ENCODE measurements at places on chromosomes 16 and 17.

DNA sequence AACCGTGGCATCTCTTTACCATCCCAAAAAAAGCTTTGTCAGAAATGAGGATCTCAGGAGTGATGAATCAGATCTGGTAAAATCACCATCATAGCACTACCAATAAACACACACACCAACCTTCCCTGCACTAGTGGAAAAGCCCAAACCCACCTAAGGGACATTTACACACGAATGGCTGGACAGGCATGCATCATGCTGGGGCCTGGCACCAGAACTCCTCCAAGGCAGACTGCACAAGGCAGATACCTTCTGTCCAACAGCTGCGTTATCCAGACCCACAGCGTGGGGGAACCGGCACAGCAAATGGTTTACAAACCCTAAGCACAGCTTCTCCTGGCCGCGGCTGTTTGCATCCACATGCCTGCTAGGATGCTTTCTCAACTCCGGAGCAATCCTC, 2.8 kb downstream of the ASIC2 start:
- H3K36me3 ChIP-seq: no peaks in the 10 kb centered on the region
- no peaks in the 10 kb centered on the region for H3K4me1 ChIP-seq
- no peak overlapping the region for H3K27ac ChIP-seq
- no peak overlapping the region for H3K4me3 ChIP-seq
- no peak for DNase-seq

DNA sequence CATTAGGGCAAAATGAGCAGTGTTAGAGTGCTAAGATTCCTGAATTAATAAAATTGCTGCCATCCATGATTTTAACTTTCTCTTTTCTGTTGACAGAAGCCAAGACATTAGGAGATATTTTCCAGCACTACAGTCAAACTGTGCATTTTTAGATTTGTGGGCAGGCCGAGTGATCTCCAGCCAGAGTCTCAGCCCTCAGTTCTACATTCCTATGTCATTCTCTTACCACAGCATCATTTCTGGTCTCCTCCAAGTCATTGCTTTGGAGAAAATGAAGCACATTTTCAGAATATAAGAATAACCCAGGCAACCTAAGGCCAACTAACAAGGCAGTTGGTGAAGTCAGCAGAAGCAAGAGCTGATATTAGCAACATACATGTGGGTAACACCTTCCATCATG, 74.6 kb upstream of the NUDT7 start:
- H3K4me3 ChIP-seq: no peak overlapping the region
- no peak overlapping the region for H3K27ac ChIP-seq
- H3K36me3 ChIP-seq: no peaks in the 10 kb centered on the region

- peak; percentile 70 for DNase-seq
- H3K4me3 ChIP-seq: peak overlapping the region; percentile 11
- no peak overlapping the region for H3K27ac ChIP-seq
- peaks cover 19% of the 10 kb centered on the region for H3K27me3 ChIP-seq
- H3K4me1 ChIP-seq: no peaks in the 10 kb centered on the region
- H3K36me3 ChIP-seq: no peaks in the 10 kb centered on the region
Measured at GRCh38 chr16:15857724-15858560, 1.1 kb upstream of the MYH11 start.

DNA sequence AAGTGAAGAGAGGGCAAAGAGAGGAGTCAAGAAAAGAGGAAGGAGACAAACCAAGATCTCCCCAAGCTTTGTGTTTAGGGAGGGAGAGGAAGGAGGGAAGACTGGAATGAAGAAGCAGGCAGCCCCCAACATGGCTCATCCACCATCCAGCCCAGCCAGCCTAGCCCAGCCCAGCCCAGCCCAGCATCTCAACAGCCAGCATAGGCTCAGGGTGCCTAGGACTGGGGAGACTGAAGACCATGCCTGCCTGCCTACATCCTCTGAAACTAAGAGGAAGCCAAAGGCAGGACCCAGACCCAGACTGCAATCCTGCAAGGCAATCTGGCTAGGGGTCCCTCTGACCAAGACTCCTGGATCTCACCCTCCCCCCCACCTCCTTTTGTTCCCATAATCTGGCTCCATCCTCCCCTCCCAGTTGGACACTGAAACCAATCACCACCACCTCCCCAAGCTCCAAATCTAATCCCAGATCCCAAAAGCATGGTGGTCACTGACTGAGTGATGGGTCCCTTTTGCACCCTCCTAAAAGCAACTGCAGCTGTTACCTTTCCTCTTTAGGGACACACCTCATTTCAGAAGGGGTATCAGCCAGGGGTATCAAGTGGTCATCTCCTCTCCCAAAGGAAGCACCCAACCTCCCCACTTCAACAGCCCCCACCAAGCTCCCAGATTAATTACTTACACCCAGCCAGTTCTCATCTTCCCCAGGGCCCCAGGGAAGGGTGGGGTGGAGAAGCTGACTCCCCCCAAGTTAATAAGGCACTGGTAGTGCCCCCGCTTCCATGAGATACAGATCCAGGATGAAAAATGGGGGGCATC, 1.2 kb downstream of the HDAC5 start:
- H3K36me3 ChIP-seq: no peaks in the 10 kb centered on the region
- no peaks in the 10 kb centered on the region for H3K27me3 ChIP-seq
- peaks cover 15% of the 10 kb centered on the region for H3K4me1 ChIP-seq

GRCh38 chr17:74182041-74182723, 21.3 kb upstream of the RPL38 start:
- no peaks in the 10 kb centered on the region for H3K36me3 ChIP-seq
- H3K4me3 ChIP-seq: no peak overlapping the region
- no peaks in the 10 kb centered on the region for H3K27me3 ChIP-seq
- H3K4me1 ChIP-seq: no peaks in the 10 kb centered on the region

DNA sequence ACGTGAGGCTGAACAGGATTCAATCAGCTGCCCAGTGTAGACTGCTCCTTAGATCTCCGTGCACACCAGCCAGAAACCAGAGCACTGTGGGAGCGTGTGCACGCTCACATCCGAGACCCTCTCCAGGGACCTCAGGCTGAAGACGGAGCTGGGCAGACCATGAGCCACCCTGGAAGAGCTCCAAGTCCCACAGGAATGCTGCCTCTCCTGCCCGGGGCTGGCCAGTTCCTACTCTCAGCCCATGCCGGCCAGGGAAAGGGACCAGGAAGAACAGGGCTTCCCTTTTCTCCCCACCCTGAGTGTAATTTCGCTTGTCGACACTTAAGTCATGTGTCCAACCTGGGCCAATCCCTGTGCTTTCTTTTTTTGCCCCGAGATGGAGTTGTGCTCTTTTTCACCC, 6.9 kb downstream of the ALYREF start:
- no peak overlapping the region for H3K27ac ChIP-seq
- no peak overlapping the region for H3K4me3 ChIP-seq
- DNase-seq: no peak
- no peaks in the 10 kb centered on the region for H3K27me3 ChIP-seq

- H3K4me1 ChIP-seq: peaks cover 2% of the 10 kb centered on the region
- no peak overlapping the region for H3K27ac ChIP-seq
- peak; percentile 61 for DNase-seq
- H3K27me3 ChIP-seq: no peaks in the 10 kb centered on the region
- H3K36me3 ChIP-seq: no peaks in the 10 kb centered on the region
Measured at GRCh38 chr17:47310186-47310733, 13.5 kb upstream of the EFCAB13 start.

GRCh38 chr16:20430948-20431347, 20.4 kb upstream of the ACSM2A start:
- H3K27ac ChIP-seq: no peak overlapping the region
- no peak overlapping the region for H3K4me3 ChIP-seq
- DNase-seq: no peak
- no peaks in the 10 kb centered on the region for H3K27me3 ChIP-seq
- no peaks in the 10 kb centered on the region for H3K4me1 ChIP-seq
- H3K36me3 ChIP-seq: no peaks in the 10 kb centered on the region

- H3K27me3 ChIP-seq: no peaks in the 10 kb centered on the region
- no peaks in the 10 kb centered on the region for H3K36me3 ChIP-seq
- H3K27ac ChIP-seq: no peak overlapping the region
- peaks cover 12% of the 10 kb centered on the region for H3K4me1 ChIP-seq
- no peak overlapping the region for H3K4me3 ChIP-seq
Measured at GRCh38 chr17:36814958-36815357, 122.3 kb upstream of the LHX1 start.

GRCh38 chr16:72858665-72859493, 189.0 kb downstream of the ZFHX3 start:
- H3K36me3 ChIP-seq: no peaks in the 10 kb centered on the region
- no peak overlapping the region for H3K4me3 ChIP-seq
- no peaks in the 10 kb centered on the region for H3K4me1 ChIP-seq
- no peak overlapping the region for H3K27ac ChIP-seq
- H3K27me3 ChIP-seq: no peaks in the 10 kb centered on the region

DNA sequence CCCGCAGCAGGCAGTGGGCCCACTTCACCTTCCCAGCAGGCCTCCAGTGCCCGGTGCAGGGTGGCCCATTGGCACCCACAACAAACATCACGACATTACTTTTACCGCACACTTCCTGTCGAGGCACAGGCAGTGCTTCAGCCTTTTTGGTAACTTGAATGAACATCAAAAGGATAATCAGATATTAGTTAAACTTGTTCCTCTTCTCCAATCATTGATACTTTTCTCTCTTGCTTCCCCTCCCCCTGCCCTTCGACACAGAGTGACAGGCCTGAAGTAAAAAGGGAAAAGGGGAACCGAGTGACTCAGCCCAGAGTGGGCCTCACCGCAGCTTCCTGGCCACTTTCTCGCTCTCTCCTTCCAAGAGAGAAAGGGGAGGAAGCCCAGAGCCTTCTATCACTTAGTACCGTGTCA, 507.0 kb downstream of the MAF start:
- peaks cover 2% of the 10 kb centered on the region for H3K4me1 ChIP-seq
- no peak overlapping the region for H3K4me3 ChIP-seq
- H3K36me3 ChIP-seq: no peaks in the 10 kb centered on the region
- H3K27ac ChIP-seq: no peak overlapping the region
- H3K27me3 ChIP-seq: no peaks in the 10 kb centered on the region
- DNase-seq: no peak

- peak; percentile 51 for DNase-seq
- no peak overlapping the region for H3K27ac ChIP-seq
- H3K4me1 ChIP-seq: no peaks in the 10 kb centered on the region
- H3K4me3 ChIP-seq: no peak overlapping the region
Measured at GRCh38 chr16:1188432-1189189, 35.7 kb downstream of the CACNA1H start.

GRCh38 chr17:60345233-60345632, 46.7 kb downstream of the USP32 start:
- no peak overlapping the region for H3K27ac ChIP-seq
- H3K36me3 ChIP-seq: no peaks in the 10 kb centered on the region
- peak; percentile 14 for DNase-seq
- no peaks in the 10 kb centered on the region for H3K4me1 ChIP-seq
- no peaks in the 10 kb centered on the region for H3K27me3 ChIP-seq

GRCh38 chr17:77291591-77292386, 151.0 kb downstream of the SEC14L1 start:
- peaks cover 7% of the 10 kb centered on the region for H3K4me1 ChIP-seq
- H3K36me3 ChIP-seq: no peaks in the 10 kb centered on the region
- no peak for DNase-seq

- no peaks in the 10 kb centered on the region for H3K36me3 ChIP-seq
- H3K27me3 ChIP-seq: no peaks in the 10 kb centered on the region
- no peak for DNase-seq
- H3K27ac ChIP-seq: no peak overlapping the region
- H3K4me1 ChIP-seq: no peaks in the 10 kb centered on the region
Measured at GRCh38 chr16:48420437-48420836, 35.2 kb upstream of the SIAH1 start.

DNA sequence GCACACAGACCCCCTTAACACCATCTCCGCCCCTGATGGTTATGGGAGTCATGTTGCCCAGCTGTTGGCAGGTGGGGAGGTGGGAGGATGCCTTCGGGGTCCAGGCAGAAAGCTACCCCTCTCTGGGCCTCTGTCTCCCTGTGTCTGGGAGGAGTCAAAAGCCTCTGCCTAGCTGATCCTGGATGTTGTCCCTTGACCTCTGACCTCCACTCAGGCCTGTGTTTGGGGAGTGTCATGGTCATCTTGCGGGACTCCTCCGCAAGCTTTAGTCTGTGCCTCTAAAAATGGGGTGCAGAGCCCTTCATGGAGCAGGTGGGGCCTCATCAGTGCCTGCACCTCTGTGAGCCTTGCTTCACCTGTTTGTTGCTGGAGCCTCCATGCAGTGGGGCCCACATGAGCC, 3.8 kb downstream of the LLGL1 start:
- no peaks in the 10 kb centered on the region for H3K27me3 ChIP-seq
- H3K4me3 ChIP-seq: no peak overlapping the region
- peaks cover under 1% of the 10 kb centered on the region for H3K4me1 ChIP-seq

DNA sequence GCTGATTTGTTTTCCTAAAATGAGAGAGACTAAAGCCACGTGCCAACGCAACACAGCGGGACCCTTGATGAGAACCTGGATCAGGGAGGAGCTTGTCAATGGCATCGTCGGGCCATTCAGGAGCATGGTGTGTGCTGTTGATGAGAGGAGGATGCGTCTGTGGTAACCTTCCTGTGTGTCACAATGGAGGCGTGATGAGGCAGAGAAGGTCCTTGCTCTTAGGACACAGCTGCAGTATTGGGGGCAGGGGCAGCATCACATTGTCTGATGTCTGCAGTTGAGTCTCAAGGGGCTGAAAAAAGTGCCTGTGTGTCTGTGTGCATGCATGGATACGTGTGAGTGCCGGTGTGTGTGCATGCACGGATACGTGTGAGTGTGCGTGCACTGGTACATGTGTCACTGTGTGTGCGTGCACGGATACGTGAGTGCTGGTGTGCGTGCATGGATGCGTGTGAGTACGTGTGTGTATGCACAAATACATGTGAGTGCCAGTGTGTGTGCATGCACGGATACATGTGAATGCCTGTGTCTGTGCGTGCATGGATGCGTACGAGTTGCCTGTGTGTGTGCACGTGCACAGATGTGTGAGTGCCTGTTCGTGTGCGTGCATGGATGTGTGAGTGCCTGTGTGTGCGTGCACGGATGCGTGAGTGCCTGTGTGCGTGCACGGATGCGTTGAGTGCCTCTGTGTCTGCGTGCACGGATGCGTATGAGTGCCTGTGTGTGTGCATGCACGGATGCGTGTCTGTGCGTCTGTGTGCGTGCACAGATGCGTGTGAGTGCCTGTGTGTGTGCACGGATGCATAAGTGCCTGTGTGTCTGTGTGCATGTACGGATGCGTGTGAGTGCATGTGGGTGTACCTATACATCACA, 39.3 kb downstream of the BAIAP2 start:
- no peak for DNase-seq
- H3K36me3 ChIP-seq: no peaks in the 10 kb centered on the region
- no peak overlapping the region for H3K4me3 ChIP-seq
- H3K27me3 ChIP-seq: no peaks in the 10 kb centered on the region

DNA sequence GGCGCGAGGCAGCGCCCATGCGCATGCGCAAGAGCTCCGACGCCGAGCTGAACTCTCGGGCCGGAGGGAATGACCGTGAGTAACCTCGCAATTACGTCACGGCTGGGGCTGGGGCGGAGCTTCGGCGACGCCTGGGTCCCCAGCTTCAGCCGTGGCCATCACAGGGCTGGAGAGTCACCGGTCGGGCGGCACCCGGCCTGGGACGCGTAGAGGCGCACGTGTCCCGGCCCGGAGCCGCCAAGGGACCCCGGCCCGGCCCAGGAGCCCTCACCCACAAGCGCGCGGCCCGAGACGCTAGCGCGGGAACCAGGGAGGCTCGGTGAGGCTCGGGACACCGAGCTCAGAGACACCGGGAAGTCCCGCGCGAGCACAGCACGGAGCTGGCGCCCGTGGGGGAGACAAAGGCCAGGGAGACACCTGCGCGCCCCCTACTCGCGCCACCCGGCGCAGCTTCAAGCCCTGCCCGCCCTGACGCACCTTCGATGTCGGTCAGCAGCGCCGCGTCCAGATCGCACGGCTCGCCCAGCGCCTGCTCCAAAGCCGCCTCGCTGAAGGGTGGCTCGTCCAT, 452 bp downstream of the SREBF1 start:
- no peaks in the 10 kb centered on the region for H3K27me3 ChIP-seq
- peak overlapping the region; percentile 98 for H3K27ac ChIP-seq
- H3K4me1 ChIP-seq: peaks cover 34% of the 10 kb centered on the region

- H3K4me1 ChIP-seq: peaks cover 2% of the 10 kb centered on the region
- H3K27ac ChIP-seq: peak overlapping the region; percentile 11
- no peaks in the 10 kb centered on the region for H3K36me3 ChIP-seq
- no peaks in the 10 kb centered on the region for H3K27me3 ChIP-seq
Measured at GRCh38 chr16:86022381-86022960, 123.5 kb downstream of the IRF8 start.

Data from mesendoderm (in vitro differentiated cells).